ENCODE measurements at places on chromosomes 12 and 14. TPM values are rescaled to one million over a fixed set of nuclear protein-coding genes. Genes with fewer than 3 reads are reported as not detected.

The TDG gene
- polyA plus RNA-seq, result 19.4 TPM

The NOVA1 gene
- not detected for polyA plus RNA-seq

The RNFT2 gene
- 1.5 TPM for polyA plus RNA-seq

The SAMD4A gene
- polyA plus RNA-seq, result 2.1 TPM

GRCh38 chr12:102740141-102740955, 176.7 kb downstream of the PAH start:
- no peaks in the 10 kb centered on the region for H3K36me3 ChIP-seq
- H3K4me3 ChIP-seq, result no peak overlapping the region
- DNase-seq, result no peak
- peaks cover 10% of the 10 kb centered on the region for H3K4me1 ChIP-seq

DNA sequence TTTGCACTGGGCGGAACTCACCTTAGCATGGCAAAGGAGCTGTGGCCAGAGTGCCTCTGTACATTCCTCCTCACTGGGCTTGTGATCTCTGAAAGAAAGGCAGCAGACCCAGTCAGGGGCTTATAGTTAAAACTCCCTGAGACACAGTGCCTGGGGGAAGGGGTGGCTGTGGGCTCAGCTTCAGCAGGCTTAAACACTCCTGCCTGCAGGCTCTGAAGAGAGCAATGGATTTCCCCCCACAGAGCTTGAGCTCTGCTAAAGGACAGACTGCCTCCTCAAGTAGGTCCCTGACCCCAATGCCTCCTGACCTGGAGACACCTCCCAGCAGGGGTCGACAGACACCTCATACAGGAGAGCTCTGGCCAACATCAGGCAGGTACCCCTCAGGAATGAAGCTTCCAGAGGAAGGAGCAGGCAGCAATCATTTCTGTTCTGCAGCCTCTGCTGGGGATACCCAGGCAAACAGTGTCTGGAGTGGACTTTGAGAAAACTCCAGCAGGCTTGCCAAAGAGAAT, 327.5 kb upstream of the SLC16A7 start:
- H3K27me3 ChIP-seq, result no peaks in the 10 kb centered on the region
- H3K4me3 ChIP-seq, result no peak overlapping the region
- DNase-seq, result no peak
- no peak overlapping the region for H3K27ac ChIP-seq
- peaks cover 9% of the 10 kb centered on the region for H3K36me3 ChIP-seq

DNA sequence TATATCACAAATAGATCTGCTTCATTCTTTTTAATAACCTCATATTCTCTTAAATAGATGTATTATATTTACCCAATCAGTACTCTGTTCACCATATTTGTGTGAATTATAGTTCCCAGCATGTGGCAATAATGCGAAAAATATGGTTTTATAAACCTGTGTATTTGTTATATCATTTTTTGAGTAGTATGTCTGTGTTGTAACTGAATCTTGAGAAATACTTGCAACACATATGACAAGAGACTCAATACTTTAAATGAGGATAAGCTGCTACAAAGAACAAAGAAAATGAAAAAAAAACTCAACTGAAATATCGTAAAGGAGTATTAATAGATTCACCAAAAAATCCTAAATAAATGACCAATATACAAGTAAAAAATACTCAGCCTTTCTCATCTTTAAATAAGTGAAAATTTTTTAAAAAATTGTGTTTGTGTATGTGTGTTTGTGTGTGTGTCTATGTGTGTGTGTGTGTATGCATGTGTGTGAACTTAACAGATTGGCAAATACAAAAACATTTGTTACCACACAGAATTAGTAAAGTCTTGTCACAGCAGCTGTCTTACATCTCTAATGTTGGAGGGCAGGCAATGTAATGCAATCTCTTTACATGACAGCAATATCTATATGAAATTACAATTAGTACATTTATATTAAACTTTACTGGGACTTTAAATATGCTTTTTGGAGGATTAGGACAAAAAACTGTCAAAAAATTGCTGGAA, 441.9 kb upstream of the MGAT4C start:
- H3K27ac ChIP-seq, result no peak overlapping the region
- no peaks in the 10 kb centered on the region for H3K4me1 ChIP-seq
- no peak for DNase-seq
- H3K27me3 ChIP-seq, result no peaks in the 10 kb centered on the region
- H3K4me3 ChIP-seq, result no peak overlapping the region

DNA sequence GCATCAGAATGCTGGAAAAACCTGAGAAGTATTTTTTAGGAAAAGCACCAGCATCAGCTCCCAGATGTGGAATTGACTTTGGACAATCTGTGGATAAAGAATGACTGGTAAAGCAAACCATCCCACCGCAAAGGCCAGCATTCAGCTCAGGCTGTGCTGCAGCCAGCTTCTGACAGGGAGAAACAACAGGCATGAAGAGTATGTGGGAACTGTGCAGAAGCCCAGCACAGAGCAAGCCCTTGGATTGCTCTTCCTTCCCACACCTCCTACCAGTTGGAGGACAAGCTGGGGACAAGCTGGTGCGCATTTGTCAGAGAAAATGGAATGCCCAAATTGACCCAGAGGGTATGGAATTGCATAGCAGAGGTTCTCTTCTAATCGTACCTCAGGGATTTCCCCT, 228.1 kb downstream of the ANO2 start:
- H3K36me3 ChIP-seq, result no peaks in the 10 kb centered on the region
- no peak for DNase-seq
- no peak overlapping the region for H3K27ac ChIP-seq
- no peak overlapping the region for H3K4me3 ChIP-seq
- H3K4me1 ChIP-seq, result no peaks in the 10 kb centered on the region
- peaks cover 15% of the 10 kb centered on the region for H3K27me3 ChIP-seq

GRCh38 chr14:66610154-66610563, 102.2 kb downstream of the GPHN start:
- H3K4me3 ChIP-seq, result no peak overlapping the region
- peaks cover 16% of the 10 kb centered on the region for H3K4me1 ChIP-seq
- H3K27me3 ChIP-seq, result no peaks in the 10 kb centered on the region
- no peaks in the 10 kb centered on the region for H3K36me3 ChIP-seq
- no peak overlapping the region for H3K27ac ChIP-seq
- DNase-seq, result no peak

GRCh38 chr12:116798719-116799118, 60.6 kb downstream of the RNFT2 start:
- peaks cover 4% of the 10 kb centered on the region for H3K36me3 ChIP-seq
- no peak overlapping the region for H3K27ac ChIP-seq
- DNase-seq, result no peak

DNA sequence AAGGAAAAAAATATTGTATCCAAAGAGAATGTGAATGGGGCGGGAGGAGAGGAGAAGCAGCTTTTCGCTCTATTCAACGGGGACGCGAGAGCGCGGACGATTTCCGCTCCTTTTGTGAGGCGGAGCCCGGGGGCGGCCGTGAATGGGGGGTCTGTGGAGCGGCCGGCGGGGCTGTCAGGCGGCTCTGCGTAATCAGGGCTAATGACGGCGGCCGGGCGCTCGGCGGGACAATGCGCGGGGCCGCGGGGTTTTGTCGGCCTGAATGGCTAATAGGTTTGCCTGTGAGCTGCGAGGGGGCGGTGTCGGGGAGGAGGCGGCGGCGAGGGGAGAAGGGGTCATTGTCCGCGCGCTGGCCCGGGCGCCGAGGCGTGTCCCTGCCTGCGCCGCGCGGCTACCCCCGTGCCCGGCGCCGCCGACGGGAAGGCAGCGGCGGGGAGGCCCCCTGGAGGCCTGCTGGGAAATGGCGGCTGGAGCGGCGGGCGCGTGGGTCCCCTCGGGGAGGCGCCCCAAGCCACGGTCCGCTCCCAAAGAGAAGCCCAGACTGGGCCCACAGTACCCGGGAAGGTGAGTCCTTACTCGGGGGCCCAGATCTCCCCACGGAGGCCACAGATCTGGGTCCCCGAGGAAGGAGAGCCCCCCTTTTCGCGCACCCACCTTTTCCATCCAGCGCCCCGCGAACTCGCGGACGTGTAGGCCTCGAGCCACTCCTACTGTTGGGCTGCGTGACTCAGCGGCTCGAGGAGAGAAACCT, 6.0 kb downstream of the SIX6 start:
- H3K4me1 ChIP-seq, result peaks cover 19% of the 10 kb centered on the region
- H3K36me3 ChIP-seq, result no peaks in the 10 kb centered on the region
- peak overlapping the region; percentile 69 for H3K4me3 ChIP-seq

- DNase-seq, result no peak
- no peaks in the 10 kb centered on the region for H3K36me3 ChIP-seq
- peaks cover 12% of the 10 kb centered on the region for H3K27me3 ChIP-seq
- H3K27ac ChIP-seq, result no peak overlapping the region
These were observed 37.5 kb downstream of the KCNA1 start for GRCh38 chr12:4947253-4947652.

- no peaks in the 10 kb centered on the region for H3K27me3 ChIP-seq
- no peak overlapping the region for H3K4me3 ChIP-seq
- no peak overlapping the region for H3K27ac ChIP-seq
- peaks cover 12% of the 10 kb centered on the region for H3K4me1 ChIP-seq
- no peak for DNase-seq
These were observed 41.0 kb downstream of the APPL2 start for GRCh38 chr12:105194947-105195346.

DNA sequence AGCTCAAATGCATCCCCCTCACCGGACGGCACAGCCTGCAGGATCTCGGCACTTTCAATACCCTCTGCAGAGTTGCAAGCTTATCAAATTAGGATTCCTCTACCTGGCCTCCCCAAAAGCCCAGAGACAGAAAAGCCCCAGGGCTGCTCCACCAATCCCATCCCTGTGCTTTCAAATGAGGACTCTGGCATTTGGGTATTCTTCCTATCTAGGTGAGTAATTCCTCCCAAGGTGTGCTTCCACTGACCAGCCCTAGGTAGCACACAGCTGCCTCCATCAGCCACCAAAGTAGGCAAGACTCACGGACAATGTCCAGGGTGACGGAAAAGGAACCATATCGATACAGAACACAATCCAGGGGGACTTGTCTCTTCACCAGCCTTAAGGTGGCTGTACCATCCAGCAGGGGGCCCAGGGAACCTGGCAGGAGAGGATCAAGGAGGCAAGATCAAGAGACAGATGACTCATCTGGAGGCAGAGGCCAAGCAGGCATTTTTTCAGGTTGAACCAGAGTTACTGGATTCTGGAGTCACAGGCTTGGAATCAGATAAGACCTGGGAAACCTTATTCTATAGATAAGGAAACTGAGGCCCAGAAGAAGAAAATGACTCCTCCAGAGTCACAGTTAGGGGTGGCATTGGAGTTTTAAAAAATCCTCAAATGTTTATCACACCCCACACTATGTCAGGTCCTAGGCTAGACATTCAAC, 9.9 kb downstream of the PMEL start:
- no peak for DNase-seq
- no peaks in the 10 kb centered on the region for H3K36me3 ChIP-seq
- no peak overlapping the region for H3K4me3 ChIP-seq

GRCh38 chr14:67285876-67286452, 44.7 kb downstream of the PALS1 start:
- H3K4me1 ChIP-seq, result no peaks in the 10 kb centered on the region
- no peaks in the 10 kb centered on the region for H3K27me3 ChIP-seq
- H3K27ac ChIP-seq, result peak overlapping the region; percentile 21
- peak; percentile 10 for DNase-seq

- H3K4me3 ChIP-seq, result peak overlapping the region; percentile 18
- peak; percentile 51 for DNase-seq
- H3K4me1 ChIP-seq, result peaks cover 33% of the 10 kb centered on the region
- no peaks in the 10 kb centered on the region for H3K27me3 ChIP-seq
- H3K36me3 ChIP-seq, result peaks cover 36% of the 10 kb centered on the region
These were observed 20.1 kb upstream of the AKAP5 start for GRCh38 chr14:64444984-64445845.

DNA sequence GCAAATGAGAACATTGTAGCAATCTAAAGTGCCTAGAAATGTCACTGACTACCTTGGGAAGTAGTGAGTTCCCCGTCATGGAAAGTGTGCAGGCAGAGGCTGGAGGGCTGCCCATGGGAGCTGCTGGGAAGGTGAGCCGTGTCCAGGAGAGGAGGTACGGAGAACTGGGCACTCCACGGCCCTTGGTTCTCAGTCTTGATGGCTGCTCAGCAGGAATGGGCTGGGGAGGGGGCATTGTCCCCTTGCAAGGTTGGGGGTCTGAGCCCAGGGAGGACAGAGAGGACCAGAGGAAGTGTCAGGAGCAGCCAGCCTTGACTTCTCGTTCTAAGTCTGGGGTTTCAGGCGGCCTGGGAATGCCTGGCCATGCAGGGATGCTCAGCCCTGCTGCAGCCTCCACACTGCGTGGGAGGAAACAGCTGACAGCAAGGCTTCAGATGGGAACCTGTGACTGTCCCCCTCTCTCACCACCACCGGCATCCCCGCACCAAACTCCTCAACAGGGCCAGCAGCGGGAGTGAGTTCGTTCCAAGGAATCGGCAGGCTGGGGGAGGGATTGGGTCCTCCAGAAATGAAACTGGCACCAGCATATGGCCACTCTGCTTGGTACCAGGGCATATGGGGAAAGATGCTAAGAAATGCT, 140.2 kb downstream of the BCL11B start:
- H3K4me3 ChIP-seq, result no peak overlapping the region
- no peaks in the 10 kb centered on the region for H3K36me3 ChIP-seq
- H3K4me1 ChIP-seq, result no peaks in the 10 kb centered on the region
- H3K27ac ChIP-seq, result no peak overlapping the region
- DNase-seq, result no peak

DNA sequence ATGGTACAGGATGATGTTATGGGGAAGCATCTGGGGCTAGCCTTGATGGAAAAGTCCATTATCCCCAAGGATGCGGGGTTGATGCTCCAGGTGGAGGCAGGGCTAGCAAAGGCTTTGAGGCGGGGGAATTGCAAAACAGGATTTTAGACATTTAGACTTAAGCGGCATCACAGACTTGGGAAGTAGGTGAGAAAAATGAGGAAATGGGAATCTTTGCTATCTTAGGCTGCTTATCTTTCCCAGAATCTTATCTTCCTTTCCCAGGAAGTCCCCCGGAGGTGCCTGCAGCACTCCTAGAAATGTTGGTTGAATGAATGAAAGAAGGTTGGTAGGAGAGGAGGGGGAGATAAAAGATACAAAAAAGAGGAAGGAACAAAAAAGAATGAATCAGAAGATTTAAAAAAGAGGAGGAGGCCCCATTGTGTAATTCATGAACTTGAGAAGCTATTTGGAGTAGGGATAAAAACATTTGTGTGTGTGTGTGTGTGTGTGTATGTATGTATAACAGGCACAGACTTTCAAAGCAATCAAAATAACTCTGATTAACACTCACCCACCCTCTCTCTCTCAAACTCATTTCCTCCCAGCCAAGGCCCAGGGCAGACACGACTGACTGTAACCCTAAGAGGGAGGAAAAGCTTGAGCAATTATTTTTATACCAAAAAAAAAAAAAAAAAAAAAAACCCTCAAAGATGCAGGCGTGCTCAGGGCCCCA, 62.5 kb upstream of the TBX3 start:
- H3K4me1 ChIP-seq, result no peaks in the 10 kb centered on the region
- no peaks in the 10 kb centered on the region for H3K36me3 ChIP-seq
- no peak overlapping the region for H3K27ac ChIP-seq
- H3K4me3 ChIP-seq, result no peak overlapping the region
- H3K27me3 ChIP-seq, result peaks cover 14% of the 10 kb centered on the region

All from naive B cell (primary cell).